ENCODE measurements at places on chromosomes 12 and 14.
A peak's percentile ranks its signal among the peaks of the same experiment; 100 is the strongest.

- no peak for DNase-seq
Measured at GRCh38 chr12:690466-690865, 27.2 kb upstream of the NINJ2 start.

- no peak for DNase-seq
Measured at GRCh38 chr14:59254911-59255545, 66.6 kb downstream of the DAAM1 start.

GRCh38 chr14:20632448-20632830 is 9.1 kb downstream of the OR6S1 start:
- no peak for DNase-seq

DNA sequence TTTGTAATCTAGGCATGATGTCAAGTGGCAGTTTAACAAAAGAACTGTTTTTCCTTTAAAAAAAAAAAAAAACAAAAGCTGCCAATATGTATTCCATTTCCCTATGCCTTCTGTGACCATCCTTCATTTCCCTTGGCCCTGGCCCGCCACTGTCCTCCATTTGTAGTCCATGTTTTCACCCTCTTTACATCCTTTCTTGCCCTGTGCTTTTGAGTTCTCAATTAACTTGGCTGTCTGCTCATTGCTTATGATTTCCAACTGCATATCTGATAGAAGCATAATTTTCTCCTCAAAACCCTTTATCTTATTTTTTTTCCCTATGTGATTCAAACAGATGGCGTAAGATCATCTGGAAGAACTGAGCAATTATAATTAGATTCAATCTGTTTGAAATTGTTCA is 297.5 kb downstream of the NAV3 start:
- DNase-seq: no peak

GRCh38 chr12:95721320-95721719 is 69.2 kb downstream of the NTN4 start:
- no peak for DNase-seq

- DNase-seq: no peak
Measured at GRCh38 chr14:31834616-31835015, 242.5 kb upstream of the ARHGAP5 start.

- DNase-seq: no peak
Measured at GRCh38 chr12:80877721-80878265, 59.9 kb downstream of the LIN7A start.

DNA sequence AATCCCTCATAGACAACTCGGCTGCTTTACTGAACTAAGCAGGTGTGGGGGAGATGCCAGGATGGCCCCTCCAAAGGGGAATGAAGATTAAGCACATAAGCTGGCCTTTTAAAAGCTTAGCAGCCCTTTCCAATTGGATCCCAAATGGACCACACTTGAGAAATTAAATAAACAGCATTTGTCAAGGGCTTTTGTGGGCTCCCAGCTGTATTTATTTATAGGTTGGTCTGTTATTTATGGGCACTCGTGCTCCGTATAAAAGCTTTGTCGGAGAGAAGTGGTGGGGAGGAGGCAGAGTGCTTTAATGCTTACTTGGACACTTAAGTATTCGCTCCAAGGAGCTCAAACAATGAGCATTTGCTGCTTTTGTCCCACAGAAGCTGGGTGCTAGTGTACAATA is 580.2 kb downstream of the MED13L start:
- DNase-seq: no peak

DNA sequence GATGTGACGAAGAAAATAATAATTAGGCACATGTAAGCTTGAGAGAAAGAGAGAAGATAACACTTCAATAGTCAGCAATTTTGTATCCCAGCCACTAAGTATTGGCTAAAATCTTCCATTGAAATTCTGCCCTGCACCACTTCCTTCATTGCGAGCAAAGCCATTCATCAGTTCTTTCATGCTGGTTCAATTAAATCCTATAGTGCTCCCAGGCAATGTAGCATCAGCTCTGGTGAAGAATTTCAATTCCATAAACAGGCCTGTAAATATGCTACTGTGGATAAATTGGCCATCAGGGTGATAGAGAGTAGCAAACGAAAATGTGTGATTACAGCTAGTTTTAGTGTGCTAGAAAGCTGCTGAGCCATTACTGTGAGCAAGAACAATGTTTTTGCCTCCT is 24.7 kb downstream of the RPL10L start:
- no peak for DNase-seq

GRCh38 chr12:117994551-117995438 is 21.7 kb upstream of the RFC5 start:
- DNase-seq: no peak

- no peak for DNase-seq
Measured at GRCh38 chr12:86261578-86261977, 5.4 kb upstream of the MGAT4C start.

GRCh38 chr14:87017335-87017734 is 975.6 kb downstream of the GALC start:
- DNase-seq: no peak

DNA sequence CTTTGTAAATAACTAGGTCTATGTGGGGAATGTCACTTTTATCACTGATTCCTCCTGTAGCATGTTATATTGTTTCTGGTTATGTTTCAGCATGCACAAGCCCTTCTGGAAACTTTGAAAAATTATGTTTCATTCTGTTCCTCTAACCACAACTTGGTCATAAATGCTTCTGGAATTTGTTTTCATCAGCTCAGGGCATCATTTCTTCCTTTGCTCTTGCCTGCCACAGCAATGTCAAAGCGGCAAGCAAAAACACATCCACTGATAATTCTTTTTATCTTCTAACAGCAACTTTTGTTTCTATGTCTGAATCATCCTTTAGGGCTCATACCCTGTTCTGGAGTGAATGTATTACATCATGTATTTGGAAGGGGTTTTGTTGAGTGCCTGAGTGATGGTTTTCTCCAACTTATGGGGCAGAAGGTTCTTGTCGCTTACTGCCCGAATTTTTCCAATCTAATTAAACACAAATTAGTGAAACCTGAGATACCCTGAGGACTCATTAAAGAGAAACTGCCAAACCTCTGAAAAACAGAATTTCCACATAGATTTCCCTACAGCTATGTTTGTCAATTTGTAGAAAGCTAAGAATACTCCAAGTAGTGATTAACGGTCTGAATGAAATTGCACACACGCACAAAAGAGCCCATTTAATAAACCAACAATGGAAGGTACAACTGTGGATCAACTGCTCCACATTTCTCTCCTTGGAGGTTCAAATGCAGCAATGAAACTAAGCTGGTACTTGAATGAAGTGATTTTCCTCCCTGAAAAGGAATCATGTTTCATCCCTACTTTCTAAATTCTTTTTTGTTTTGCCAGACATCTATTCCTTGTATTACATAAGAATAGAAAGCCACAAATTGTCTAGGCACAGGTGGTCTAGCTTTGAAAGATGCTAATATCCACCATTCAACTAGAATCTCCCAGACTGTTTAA is 173.5 kb upstream of the KRR1 start:
- DNase-seq: no peak

DNA sequence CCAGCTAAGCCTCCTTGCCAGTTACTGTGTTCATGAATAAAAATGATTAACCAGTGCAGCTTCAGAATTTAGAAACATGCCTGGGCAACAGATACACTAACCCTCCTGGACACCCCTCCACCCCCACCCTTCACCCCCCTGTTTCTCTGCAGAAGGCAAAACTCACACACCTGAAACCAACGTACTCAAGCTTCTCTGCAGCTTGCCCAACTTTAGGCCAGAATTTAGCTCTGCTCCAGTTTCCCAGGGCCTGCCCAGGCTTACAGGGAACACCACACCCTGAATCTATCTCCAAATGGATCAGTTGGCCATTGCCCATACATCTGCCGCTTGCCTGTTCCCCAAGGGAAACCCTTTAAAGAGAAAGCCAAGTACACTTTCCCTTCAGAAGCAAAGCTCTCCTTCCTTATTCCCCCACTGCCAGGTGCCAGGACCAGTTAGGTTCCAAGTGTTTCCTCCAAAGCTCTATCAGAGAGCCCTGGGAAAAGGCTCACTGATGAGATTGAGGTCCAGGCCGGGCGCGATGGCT is 1.8 kb upstream of the SPPL3 start:
- no peak for DNase-seq

GRCh38 chr14:34224221-34224620 is 237.8 kb downstream of the SPTSSA start:
- no peak for DNase-seq

DNA sequence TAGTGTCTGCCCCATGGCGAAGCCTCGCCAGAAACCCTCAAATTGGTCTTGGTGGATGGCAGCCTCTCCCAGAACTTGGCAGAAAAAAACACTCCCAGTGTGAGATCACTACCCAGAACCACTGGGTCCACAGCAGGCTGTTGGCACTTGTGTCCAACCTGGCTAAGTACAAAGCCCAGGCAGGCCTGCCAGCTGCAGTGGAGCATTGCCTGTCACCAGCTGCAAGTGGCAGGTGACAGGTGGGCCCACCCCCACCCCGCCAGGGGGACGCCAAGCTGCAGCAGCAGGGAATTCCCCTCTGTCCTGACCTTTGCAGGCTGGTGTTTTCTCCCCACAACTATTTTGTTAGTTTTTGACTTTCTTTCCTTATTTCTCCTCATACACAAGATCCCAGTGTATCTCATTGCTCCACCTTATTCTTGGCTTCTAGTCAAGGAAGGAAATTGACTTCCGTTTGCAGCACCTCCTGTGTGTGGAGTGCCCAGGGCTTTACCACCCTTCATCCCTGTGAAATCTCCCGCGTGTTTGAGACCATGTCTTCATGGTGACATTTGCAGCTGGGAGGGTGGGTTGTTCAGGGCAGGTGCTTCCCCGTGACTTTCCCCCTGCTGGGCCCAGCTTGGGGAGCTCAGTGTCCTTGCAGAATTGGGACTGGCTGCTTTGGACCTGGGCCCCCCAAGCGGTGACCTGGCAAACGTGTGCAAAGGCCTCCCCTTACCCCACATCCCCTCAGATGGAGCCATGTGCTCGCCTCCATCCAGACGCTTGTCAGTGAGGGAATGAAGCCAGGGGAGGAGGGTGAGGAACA is 73.8 kb upstream of the RIN3 start:
- DNase-seq: no peak

- DNase-seq: peak; percentile 38
Measured at GRCh38 chr14:65035049-65035448, 48.4 kb downstream of the FNTB start.
